ENCODE measurements at places on chromosomes 5 and 9.
A peak's percentile ranks its signal among the peaks of the same experiment; 100 is the strongest.

- H3K36me3 ChIP-seq = peaks cover 61% of the 10 kb centered on the region
- no peak for DNase-seq
- H3K4me1 ChIP-seq = peaks cover 85% of the 10 kb centered on the region
- peak overlapping the region; percentile 41 for H3K4me3 ChIP-seq
Measured at GRCh38 chr9:92977279-92977678, 30.0 kb downstream of the FGD3 start.

GRCh38 chr9:73683862-73684591 lies 532.4 kb downstream of the ANXA1 start:
- no peak for DNase-seq
- no peak overlapping the region for H3K27ac ChIP-seq
- H3K36me3 ChIP-seq = no peaks in the 10 kb centered on the region
- no peak overlapping the region for H3K4me3 ChIP-seq
- H3K27me3 ChIP-seq = no peaks in the 10 kb centered on the region

DNA sequence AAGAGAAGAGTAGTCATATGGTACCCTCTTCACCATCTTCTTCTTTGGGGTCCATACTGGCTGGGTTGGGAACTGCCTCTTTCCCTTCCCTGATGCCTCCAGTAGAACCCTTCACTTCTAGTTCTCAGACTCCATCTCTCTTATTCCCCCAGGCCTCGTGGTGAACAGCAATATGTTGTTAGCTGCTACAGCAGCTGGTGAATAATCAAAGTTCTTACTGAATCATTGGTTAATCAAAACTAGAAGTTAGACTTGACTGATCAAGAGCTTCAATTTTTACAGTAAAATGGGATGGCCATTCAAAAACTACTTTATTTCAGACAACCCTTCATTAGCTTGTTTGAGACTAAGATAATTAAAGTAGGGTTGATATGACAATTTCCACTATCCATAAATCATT lies 190.9 kb upstream of the GNA14 start:
- peaks cover 3% of the 10 kb centered on the region for H3K36me3 ChIP-seq
- H3K27me3 ChIP-seq = no peaks in the 10 kb centered on the region
- H3K4me1 ChIP-seq = no peaks in the 10 kb centered on the region
- no peak overlapping the region for H3K27ac ChIP-seq
- H3K4me3 ChIP-seq = no peak overlapping the region

DNA sequence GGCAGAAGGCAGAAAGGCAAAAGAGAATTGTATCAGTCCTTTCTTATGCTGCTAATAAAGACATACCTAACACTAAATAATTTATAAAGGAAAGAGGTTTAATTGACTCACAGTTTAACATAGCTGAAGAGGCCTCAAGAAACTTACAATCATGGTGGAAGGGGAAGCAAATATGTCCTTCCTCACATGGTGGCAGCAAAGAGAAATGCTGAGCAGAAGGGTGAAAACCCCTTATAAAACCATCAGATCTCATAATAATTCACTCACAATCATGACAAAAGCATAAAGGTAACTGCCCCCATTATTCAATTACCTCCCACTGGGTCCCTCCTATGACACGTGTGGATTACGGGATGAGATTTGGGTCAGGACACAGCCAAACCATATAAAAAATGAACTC lies 312.5 kb upstream of the PTGER4 start:
- H3K27me3 ChIP-seq = no peaks in the 10 kb centered on the region
- no peaks in the 10 kb centered on the region for H3K36me3 ChIP-seq
- DNase-seq = no peak
- H3K4me1 ChIP-seq = peaks cover 9% of the 10 kb centered on the region
- H3K27ac ChIP-seq = no peak overlapping the region

GRCh38 chr5:22709743-22710142 lies 143.4 kb downstream of the CDH12 start:
- H3K27ac ChIP-seq = no peak overlapping the region
- no peaks in the 10 kb centered on the region for H3K4me1 ChIP-seq
- H3K27me3 ChIP-seq = no peaks in the 10 kb centered on the region
- no peak for DNase-seq
- H3K4me3 ChIP-seq = no peak overlapping the region
- H3K36me3 ChIP-seq = no peaks in the 10 kb centered on the region

- no peak for DNase-seq
- H3K4me3 ChIP-seq = no peak overlapping the region
- peaks cover 39% of the 10 kb centered on the region for H3K27me3 ChIP-seq
- no peaks in the 10 kb centered on the region for H3K4me1 ChIP-seq
Measured at GRCh38 chr5:129051283-129051682, 43.3 kb upstream of the ISOC1 start.

- no peaks in the 10 kb centered on the region for H3K36me3 ChIP-seq
- no peak overlapping the region for H3K27ac ChIP-seq
- H3K27me3 ChIP-seq = no peaks in the 10 kb centered on the region
- no peak for DNase-seq
Measured at GRCh38 chr5:4387290-4387689, 752.8 kb upstream of the ADAMTS16 start.

GRCh38 chr5:43338862-43339261 lies 25.6 kb upstream of the HMGCS1 start:
- H3K27me3 ChIP-seq = peaks cover 42% of the 10 kb centered on the region
- no peak overlapping the region for H3K4me3 ChIP-seq
- H3K4me1 ChIP-seq = no peaks in the 10 kb centered on the region
- peaks cover 1% of the 10 kb centered on the region for H3K36me3 ChIP-seq
- DNase-seq = no peak

- H3K27ac ChIP-seq = no peak overlapping the region
- no peaks in the 10 kb centered on the region for H3K4me1 ChIP-seq
- no peak for DNase-seq
- no peak overlapping the region for H3K4me3 ChIP-seq
Measured at GRCh38 chr9:100160021-100160420, 61.0 kb downstream of the INVS start.

DNA sequence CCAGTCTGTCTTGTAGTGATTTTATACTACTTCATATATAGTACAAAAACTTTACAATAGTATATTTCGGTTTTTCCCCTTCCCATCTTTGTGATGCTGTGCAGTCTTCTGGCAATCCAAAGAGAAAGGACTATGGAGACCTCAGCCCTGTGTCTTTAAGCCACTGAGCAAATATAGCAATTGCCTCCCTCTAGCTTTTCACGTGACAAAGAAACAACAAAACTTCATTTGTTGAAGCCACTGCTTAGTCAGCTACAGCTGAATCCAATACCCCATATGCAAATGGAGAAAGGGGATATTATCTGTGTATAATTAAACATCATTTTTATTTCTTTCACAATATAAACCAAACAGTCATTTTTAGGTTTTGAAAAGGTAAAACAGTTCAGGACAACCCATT lies 142.8 kb upstream of the STK32A start:
- H3K27ac ChIP-seq = no peak overlapping the region
- H3K36me3 ChIP-seq = peaks cover 1% of the 10 kb centered on the region
- no peaks in the 10 kb centered on the region for H3K4me1 ChIP-seq

DNA sequence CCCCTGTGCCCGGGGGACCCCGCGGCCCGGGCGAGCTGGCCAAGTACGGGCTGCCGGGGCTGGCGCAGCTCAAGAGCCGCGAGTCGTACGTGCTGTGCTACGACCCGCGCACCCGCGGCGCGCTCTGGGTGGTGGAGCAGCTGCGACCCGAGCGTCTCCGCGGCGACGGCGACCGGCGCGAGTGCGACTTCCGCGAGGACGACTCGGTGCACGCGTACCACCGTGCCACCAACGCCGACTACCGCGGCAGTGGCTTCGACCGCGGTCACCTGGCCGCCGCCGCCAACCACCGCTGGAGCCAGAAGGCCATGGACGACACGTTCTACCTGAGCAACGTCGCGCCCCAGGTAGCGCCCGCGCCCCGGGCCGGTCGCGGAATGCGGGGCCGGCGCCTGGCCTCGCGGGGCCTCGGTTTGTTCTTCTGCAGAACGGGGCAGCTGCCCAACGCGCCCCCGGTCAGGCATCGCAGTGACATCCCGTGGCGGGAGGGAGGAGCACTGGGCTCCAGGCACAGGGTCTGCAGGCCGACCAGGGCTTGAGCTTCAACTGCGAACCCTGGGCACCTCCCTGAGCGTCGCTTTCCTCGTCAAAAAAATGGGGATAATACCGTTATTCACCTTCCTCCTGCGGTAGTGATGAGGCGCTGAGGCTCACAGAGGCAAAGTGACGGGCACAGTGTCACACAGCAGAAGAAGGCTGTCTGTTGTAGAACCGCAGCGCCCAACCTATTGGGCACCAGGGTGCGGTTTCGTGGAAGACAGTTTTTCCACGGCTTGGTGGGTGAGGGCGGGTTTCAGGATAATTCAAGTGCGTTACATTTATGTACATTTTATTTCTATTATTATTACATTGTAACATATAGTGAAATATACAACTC lies 777 bp downstream of the ENDOG start:
- peaks cover 24% of the 10 kb centered on the region for H3K4me1 ChIP-seq
- DNase-seq = no peak
- no peak overlapping the region for H3K27ac ChIP-seq
- peak overlapping the region; percentile 81 for H3K4me3 ChIP-seq
- peaks cover 18% of the 10 kb centered on the region for H3K36me3 ChIP-seq
- no peaks in the 10 kb centered on the region for H3K27me3 ChIP-seq

DNA sequence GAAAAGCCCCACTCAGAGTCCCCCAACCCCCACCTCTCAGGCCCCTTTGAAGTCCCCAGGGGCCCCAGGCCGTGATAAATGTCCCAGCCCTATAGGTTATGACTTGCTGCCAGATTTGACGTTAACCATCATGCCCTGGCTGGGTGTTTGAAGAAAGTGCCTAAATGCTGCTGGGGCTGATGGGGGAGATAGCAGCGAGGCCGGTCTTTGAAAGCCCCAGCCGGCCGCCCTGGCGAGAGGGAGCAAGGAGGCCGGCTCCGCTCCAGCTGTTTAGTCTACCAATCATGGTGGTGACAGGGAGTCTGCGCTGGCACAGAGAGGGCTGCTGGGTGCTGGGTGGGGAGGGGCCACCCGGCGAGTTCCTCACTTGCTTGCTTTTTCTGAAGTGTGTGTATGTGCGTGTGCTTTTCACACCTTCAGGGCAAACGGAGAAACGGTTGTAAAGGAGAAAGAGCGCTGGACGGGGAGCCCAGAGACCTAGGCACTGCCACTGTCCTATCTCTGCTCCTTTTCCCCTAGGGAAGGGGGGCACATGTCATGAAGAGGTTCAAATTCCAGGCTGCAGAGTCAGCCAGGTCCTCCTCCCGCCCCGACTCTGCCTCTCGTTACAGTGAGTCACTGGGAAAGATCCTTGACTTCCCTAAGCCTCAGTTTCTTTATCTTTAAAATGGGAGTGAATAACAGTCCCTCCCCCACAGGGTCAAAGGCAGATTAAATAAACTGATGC lies 126.1 kb upstream of the HAND1 start:
- no peak overlapping the region for H3K4me3 ChIP-seq
- no peak for DNase-seq
- H3K4me1 ChIP-seq = no peaks in the 10 kb centered on the region
- H3K36me3 ChIP-seq = no peaks in the 10 kb centered on the region
- no peak overlapping the region for H3K27ac ChIP-seq
- peaks cover 76% of the 10 kb centered on the region for H3K27me3 ChIP-seq

- no peak overlapping the region for H3K27ac ChIP-seq
- no peaks in the 10 kb centered on the region for H3K36me3 ChIP-seq
- H3K27me3 ChIP-seq = no peaks in the 10 kb centered on the region
Measured at GRCh38 chr9:36101916-36102741, 34.4 kb upstream of the GLIPR2 start.

- DNase-seq = no peak
- no peak overlapping the region for H3K4me3 ChIP-seq
- H3K27ac ChIP-seq = no peak overlapping the region
- H3K27me3 ChIP-seq = no peaks in the 10 kb centered on the region
Measured at GRCh38 chr5:61467766-61468482, 135.9 kb downstream of the ZSWIM6 start.

DNA sequence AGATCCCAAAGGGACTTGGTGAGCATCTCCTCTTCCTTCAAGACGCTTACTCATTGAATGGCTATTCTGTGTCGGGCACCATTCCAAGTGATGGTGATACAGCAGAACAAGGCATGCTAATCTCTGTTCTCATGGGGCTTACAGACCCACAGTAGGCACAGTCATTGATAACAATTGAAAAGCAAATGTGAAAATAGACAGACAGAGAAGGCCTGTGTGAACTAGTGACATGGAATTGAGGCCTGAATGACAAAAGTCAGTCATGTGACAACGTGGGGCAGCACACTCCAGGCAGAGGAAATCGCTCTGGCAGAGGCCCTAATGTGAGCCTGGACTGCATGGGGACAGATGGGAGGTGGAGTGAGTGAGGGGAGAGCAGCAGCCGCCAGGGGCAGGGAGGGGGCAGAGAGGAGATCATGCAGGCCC lies 70.7 kb upstream of the CPLX2 start:
- H3K4me3 ChIP-seq = no peak overlapping the region
- H3K27ac ChIP-seq = no peak overlapping the region
- H3K27me3 ChIP-seq = peaks cover 85% of the 10 kb centered on the region
- no peaks in the 10 kb centered on the region for H3K4me1 ChIP-seq
- H3K36me3 ChIP-seq = no peaks in the 10 kb centered on the region

DNA sequence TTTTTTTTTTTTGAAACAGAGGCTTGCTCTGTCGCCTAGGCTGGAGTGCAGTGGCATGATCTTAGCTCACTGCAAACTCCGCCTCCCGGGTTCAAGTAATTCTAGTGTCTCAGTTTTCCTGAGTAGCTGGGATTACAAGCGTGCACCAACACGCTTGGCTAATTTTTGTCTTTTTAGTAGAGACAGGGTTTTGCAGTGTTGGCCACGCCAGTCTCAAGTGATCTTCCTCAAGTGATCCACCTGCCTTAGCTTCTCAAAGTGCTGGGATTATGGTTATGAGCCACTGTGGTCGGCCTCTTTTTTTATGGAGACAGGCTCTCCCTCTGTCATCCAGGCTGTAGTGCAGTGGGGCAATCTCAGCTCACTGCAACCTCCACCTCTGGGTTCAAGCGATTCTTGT lies 82.9 kb downstream of the RAB24 start:
- H3K4me1 ChIP-seq = peaks cover 57% of the 10 kb centered on the region
- H3K36me3 ChIP-seq = peaks cover 23% of the 10 kb centered on the region
- peak overlapping the region; percentile 81 for H3K27ac ChIP-seq
- no peaks in the 10 kb centered on the region for H3K27me3 ChIP-seq
- H3K4me3 ChIP-seq = no peak overlapping the region
- DNase-seq = no peak

GRCh38 chr9:76162751-76163500 lies 231.3 kb downstream of the RFK start:
- no peaks in the 10 kb centered on the region for H3K4me1 ChIP-seq
- DNase-seq = no peak
- no peak overlapping the region for H3K4me3 ChIP-seq

Data from central memory CD8-positive, alpha-beta T cell (primary cell).